ENCODE measurements at places on chromosomes 3 and 15. TPM values are rescaled to one million over a fixed set of nuclear protein-coding genes. Genes with fewer than 3 reads are reported as not detected.

GRCh38 chr3:110773413-110773954, 298.1 kb upstream of the NECTIN3 start:
- no peaks in the 10 kb centered on the region for H3K27me3 ChIP-seq
- H3K4me1 ChIP-seq: no peaks in the 10 kb centered on the region
- no peak overlapping the region for H3K27ac ChIP-seq
- no peak overlapping the region for H3K4me3 ChIP-seq
- DNase-seq: peak; percentile 19

DNA sequence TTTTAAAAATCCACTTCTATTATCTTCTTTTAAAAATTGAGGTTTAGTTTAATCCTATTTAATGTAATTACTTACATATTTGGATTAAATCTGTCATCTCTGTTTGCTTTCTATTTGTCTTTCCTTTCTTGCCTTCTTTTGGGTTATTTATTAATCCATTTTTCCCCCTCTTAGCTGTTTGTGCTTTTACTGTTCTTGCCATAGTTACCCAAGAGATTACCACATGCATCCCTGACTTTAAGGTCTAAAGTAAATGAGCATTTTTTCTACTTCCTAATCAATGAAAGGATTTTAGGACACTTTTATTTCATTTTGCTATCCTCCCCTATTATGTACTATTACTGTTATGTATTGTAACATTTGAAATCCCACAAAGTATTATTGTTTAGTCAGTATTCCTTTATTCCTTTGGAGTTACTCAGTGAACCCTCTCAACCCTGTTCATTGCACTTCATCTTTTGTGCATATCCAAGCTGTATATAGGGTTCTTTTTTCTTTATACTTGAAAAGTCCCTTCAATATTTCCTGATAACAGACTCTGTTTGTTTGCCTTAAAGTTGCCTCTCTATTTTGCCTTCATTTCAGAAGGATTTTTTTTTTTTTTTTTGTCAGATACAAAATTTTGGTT, 62.7 kb downstream of the MEF2A start:
- H3K27ac ChIP-seq: no peak overlapping the region
- no peak overlapping the region for H3K4me3 ChIP-seq
- no peaks in the 10 kb centered on the region for H3K36me3 ChIP-seq
- no peak for DNase-seq
- H3K27me3 ChIP-seq: no peaks in the 10 kb centered on the region

The EAF2 gene
- 18.5 TPM for total RNA-seq

DNA sequence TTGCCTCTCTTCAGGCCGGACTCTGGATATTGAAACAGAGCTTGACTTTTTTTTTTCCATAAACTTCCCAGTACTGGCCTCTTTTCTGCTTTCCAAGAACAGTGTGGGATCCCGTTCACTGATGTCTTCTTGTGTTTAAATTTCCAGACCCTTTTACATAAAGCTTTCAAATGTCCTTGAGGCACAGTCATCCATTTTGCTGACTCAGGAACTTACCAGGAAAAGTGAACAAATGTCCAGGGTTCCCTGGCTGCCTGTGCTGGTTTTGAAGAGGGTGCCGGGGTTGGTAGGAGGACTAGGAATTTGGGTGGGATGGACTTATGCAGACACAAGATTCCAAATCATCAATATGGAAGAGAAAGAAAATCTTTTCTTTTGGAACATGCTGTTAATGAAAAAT, 68.1 kb downstream of the CHDH start:
- no peak overlapping the region for H3K4me3 ChIP-seq
- H3K27me3 ChIP-seq: no peaks in the 10 kb centered on the region
- peaks cover 7% of the 10 kb centered on the region for H3K36me3 ChIP-seq
- H3K27ac ChIP-seq: no peak overlapping the region
- H3K4me1 ChIP-seq: peaks cover 3% of the 10 kb centered on the region

The OR5H1 gene
- not detected for total RNA-seq

Measured in spinal cord (tissue), 10 donors.